IMR-90 (cell line): ENCODE measurements at places on chromosomes 1 and 21. TPM values are rescaled to one million over a fixed set of nuclear protein-coding genes. Genes with fewer than 3 reads are reported as not detected.

DNA sequence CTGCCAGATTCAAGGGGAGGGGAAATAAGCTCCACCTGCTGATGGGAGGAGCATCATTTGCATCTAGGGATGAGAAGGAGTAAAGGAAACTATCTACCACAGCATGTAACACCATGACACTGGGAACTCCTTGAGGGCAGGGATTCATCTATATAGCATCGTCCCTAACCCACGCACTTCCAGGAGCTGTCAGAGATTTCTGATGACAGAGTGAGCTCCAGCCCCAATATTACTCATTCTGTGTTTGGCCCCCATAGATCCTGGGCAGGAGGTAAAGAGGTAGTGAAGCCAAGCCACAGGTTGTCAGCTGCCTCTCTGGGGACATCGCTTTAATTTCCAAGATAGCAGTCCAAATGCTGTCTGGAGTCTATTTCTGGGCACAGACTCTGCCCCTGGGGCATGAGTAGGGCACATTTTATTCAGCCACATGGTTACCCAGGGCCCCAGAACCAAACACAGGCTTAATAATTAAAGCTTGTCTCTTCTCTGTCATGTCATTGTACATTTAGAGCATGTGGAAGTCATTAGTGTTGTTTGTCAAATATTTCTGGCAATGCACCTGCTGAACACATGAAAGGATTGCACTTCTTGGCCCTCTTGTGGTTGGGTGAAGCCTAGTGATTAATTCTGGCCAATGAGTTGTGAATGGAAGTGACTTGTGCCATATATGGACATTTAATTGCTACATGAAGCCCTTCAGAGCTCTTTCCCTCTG lies 105.9 kb upstream of the POU3F1 start:
- no peak overlapping the region for H3K27ac ChIP-seq
- DNase-seq = no peak
- no peaks in the 10 kb centered on the region for H3K36me3 ChIP-seq
- no peaks in the 10 kb centered on the region for H3K4me1 ChIP-seq
- no peak overlapping the region for H3K4me3 ChIP-seq
- no peaks in the 10 kb centered on the region; the same call in 1 of the 2 replicates for H3K27me3 ChIP-seq

DNA sequence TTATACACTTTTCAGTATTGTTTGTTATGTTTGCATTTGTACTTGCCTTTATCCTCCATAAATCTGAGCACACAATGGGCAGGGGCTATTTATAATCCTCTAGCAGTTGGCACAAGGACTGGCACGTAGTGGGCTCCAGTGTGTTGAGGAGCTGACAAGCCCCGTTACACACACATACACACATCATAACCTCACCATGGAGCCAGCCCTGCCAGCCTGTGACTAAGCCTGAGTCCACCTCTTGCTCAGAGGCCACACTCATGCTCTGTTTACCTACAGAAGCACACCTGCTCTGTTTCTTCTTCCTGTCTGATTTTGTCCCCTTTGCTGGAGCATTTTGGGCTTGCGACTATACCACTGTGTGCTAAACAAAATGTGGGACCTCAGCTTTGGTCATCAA lies 64.5 kb upstream of the SPATA6 start:
- no peak overlapping the region for H3K27ac ChIP-seq
- DNase-seq = no peak
- no peaks in the 10 kb centered on the region for H3K27me3 ChIP-seq
- no peaks in the 10 kb centered on the region for H3K36me3 ChIP-seq
- H3K4me3 ChIP-seq = no peak overlapping the region

- no peak overlapping the region for H3K27ac ChIP-seq
- H3K27me3 ChIP-seq = peaks cover 11% of the 10 kb centered on the region
- no peak for DNase-seq
- H3K4me1 ChIP-seq = peaks cover 3% of the 10 kb centered on the region
- no peak overlapping the region for H3K4me3 ChIP-seq
Measured at GRCh38 chr1:33237579-33237978, 18.7 kb upstream of the ZNF362 start.

DNA sequence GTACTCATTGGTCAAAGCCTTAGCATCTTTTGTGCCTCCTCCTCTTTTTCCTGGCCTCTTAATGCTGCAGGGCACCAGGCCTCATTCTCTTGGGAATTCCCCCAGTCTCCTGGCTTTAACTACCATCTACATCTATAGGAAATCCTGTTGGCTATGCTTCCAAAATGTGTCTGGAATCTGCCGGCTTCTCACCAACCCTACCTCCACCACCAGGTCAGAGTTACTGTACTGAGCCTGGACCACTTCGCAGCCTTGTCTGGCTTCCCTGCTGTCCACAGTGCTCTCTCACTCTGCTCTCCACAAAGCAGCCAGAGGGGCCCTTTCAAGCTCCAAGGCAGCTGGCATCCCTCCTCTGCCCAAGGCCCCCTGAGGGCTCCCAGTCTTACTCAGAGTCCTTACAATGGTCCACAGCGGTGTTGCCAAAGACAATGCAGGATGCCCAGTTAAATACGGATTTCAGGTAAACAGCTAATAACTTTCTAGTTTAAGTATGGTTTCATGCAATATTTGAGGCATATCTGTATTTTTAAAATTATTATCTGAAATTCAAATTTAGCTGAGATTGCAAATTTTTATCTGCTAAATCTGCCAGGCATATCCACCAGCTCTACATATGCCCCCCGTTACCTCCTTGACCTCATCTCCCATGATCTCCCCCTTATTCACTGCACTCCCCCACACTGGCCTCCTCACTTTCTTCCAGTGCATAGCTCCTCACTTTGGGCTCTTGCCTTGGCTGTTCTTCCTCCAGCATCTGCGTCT lies 34.5 kb upstream of the FAM163A start:
- H3K4me3 ChIP-seq = no peak overlapping the region
- DNase-seq = no peak
- H3K27me3 ChIP-seq = peaks cover 20% of the 10 kb centered on the region

KCTD3 gene
- 49.5 and 51.7 TPM in 2 replicates for total RNA-seq

- peaks cover 13% of the 10 kb centered on the region for H3K4me1 ChIP-seq
- no peaks in the 10 kb centered on the region for H3K27me3 ChIP-seq
- no peak for DNase-seq
- no peaks in the 10 kb centered on the region for H3K36me3 ChIP-seq
- no peak overlapping the region for H3K4me3 ChIP-seq
- H3K27ac ChIP-seq = no peak overlapping the region
Measured at GRCh38 chr1:119782631-119783325, 14.1 kb upstream of the HMGCS2 start.

DNA sequence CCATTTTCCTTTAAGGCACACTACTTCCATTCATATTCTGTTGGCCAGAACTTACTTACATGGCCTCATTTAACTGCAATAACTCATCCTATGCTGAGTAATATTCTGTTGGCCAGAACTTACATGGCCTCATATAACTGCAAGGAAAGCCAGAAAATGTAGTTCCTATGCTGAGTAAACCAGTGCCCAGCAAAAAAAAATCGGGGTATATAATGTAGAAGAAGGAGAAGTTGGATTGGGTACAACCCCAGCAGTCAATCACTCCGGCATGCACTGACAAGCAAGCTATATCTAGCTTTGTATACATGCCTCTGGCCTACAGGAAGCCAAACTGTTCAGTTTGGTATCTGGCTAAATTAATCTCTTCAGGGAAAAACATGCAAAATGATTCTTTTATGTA lies 39.4 kb upstream of the PPIH start:
- H3K27me3 ChIP-seq = peaks cover 4% of the 10 kb centered on the region; the same call in 1 of the 2 replicates
- no peaks in the 10 kb centered on the region for H3K36me3 ChIP-seq
- no peak overlapping the region for H3K27ac ChIP-seq

GRCh38 chr1:22616571-22616970 lies 19.9 kb upstream of the C1QA start:
- DNase-seq = no peak
- H3K4me3 ChIP-seq = no peak overlapping the region
- H3K27me3 ChIP-seq = peaks cover 56% of the 10 kb centered on the region
- no peaks in the 10 kb centered on the region for H3K36me3 ChIP-seq
- H3K27ac ChIP-seq = no peak overlapping the region
- H3K4me1 ChIP-seq = no peaks in the 10 kb centered on the region
